ENCODE measurements at places on chromosomes 12 and 14.

DNA sequence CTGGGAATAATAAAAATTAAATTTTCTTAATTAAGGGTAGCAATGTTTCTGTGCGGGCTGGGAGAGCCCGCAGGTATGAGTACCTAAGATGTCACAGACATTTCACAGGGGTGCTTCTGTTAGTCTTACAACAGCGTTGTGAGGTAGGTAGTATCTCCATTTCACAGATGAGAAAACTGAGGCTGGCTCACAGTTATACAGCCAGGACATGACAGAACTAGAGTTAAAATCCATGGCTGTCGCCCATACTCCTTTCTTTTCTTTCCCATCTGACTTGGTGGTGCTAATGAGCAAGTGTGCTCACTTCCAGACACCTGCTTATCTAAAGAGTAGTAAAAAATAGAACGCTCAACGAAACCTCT lies 2.1 kb downstream of the BMAL2 start:
- no peak for DNase-seq

DNA sequence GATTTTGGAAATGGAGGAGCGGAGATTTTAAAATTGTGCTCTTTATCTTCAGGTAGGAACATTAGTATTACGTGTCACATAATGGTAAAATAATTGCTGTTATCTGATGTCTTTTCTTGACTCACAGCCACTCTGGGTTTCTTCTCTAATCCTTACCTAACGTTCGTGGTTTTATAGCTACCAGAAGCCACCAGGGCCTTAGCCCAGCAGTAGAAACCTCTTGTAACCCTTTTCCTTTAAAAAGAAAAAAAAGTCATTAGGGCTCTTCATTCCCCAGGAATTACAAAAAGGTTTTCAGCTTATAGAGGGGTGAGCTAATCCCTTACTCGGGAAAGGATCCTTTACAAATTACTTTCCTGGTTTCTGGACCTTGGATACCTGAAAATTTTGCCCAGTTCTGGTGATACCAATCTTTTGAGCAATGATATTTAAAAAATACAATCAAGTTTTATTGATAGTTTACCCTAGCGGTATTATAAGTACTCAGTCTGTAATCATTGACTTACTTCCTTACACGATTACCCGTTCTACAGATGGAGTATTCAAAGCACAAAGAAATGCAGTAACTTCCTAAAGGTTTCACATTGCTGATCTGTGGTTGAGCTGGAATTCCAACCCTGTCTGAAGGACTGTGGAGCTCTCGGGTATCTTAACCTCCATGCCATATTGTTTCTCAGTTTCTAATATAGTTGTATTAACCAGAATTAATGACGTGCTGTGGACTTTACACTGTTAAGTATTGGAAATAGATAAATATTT lies 1.6 kb downstream of the GABARAPL1 start:
- no peak for DNase-seq

- DNase-seq = no peak
These were observed 11.5 kb downstream of the ZFP36L1 start for GRCh38 chr14:68781161-68782021.

DNA sequence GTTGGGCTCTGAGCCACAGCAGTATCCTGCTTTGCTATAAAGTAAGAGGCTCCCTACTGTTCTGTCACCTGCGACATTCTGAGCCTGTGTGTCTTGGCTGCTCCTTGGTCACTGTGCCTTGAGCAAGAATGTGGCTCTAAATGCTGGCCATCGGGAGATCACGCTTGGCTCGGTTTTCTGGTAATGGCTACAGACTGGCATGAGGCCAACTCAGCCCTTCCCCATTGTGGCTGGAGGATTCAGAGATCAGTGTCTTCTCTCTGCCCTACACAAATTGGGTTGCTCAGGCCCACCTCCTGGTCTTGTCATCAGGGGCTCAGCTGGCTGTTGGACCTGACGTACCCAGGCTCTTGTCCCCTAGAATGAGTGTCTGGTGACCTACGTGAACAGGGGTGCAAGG lies 94.5 kb downstream of the PLXNC1 start:
- no peak for DNase-seq

GRCh38 chr14:35985474-35986218 lies 159.5 kb downstream of the BRMS1L start:
- no peak for DNase-seq
